Posterior vena cava (tissue), 2 donors: ENCODE measurements at places on chromosomes 16 and 17. TPM values are rescaled to one million over a fixed set of nuclear protein-coding genes. Genes with fewer than 3 reads are reported as not detected.

DNA sequence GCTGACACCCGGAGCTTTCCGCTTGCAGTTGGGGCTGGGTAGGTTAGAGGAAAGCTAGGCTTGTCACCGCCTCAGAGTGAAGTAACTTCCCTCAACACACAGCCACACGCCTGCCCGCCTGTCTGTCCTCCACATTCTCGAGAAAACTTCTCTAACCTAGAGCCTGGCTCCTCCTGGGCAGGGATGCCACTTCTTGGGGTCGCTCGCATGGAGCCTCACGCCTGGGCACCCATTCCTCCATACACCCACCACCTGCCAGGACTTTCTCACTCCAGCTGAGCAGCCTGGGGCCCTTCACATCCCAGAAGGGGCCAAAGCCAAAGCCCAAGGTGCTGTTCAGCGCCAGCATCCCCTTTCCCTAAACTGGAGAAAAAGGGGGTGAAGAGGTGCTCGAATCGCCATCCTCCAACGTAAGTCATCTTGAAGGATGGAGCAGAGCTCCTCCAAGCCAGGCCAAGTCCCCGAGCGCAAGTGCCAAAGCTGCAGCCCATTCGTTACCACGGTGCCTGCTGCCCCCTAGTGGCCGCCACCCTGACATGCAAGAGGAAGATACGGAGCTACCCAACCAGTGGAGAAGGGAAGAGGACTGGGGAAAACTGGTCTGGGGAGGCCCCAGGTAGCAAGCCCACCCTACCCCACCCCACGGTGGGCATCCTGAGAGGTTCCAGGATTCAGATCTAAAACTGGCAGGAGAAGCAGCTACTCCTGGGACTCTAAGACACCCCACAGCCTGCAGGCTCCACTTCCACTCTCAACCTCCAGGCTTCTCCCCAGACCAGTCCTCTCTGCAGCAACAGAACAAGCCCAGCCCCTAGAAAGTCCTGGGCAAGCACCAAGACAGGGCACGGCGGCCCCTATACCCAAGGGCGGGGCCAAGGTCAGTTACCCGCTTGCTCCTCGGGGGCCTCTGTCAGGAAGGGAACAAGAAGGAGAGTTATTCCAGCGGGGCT, 63.1 kb downstream of the MYO18A start:
- DNase-seq, result peak; percentile 96

GRCh38 chr16:25109643-25110042, 1.9 kb upstream of the LCMT1 start:
- peak; percentile 86 for DNase-seq

- no peak for DNase-seq
Observed at GRCh38 chr17:704111-704864, 10.4 kb downstream of the VPS53 start.

DNA sequence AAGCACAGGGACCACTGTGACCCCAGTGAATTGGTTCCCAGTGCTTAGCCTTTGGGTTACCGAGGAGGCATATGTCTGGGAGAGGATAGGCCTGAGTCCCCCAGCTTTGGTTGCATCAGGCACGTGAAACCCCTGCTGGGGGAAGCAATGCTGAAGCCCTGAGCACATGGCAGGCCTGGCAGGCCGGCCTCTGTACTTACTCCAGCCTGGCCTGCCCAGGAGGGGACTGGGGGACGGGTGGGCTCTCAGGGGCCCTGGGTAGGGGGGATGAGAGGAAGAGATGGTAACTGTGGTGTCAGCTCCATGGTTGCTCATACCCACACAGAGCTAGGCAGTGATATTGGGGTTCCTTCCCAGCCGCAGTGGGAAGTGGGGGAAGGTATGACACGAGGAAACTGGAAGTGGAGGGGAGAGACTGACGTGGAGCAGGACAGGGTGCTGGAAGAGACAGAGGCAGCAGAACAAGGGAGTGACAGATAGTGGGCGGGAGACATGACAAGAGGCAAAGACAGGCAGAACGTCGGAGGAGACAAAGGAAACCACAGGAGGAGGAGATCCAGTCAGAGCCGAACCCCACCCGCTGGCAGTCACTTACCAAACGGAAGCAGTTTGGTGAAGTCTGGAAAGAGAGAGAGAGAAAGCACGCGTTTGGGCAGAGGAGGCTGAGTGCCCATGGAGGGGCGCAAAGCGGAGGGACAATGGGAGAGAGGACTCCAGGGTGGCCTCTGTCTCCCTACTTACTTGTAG, 9.1 kb downstream of the TMEM208 start:
- DNase-seq, result no peak

DNA sequence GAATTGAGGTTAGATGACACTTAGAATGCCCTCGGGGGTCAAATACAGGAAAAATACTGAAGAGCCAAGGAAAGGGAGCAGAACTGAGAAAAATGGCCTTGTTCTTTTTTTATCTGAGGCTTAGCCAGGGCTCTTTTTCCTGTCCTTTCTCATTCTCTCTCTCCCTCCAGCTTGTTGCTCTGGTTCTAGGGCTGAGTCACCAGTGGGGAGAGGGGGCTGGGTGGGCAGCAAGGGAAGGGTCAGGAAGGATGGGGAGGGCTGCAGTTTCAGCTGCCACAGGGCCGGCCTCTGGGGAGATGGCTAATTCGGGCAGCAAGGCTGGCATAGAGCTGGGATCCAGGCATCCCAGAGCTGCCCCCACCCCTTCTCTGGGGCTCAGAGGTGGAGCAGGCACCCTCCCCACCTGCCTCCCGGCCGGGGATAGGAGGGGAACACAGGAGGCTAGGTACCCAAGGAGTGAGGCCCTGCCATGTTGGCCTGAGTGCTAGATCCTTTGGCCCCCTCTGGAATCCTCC, 3.9 kb downstream of the ITGA3 start:
- DNase-seq, result no peak

DNA sequence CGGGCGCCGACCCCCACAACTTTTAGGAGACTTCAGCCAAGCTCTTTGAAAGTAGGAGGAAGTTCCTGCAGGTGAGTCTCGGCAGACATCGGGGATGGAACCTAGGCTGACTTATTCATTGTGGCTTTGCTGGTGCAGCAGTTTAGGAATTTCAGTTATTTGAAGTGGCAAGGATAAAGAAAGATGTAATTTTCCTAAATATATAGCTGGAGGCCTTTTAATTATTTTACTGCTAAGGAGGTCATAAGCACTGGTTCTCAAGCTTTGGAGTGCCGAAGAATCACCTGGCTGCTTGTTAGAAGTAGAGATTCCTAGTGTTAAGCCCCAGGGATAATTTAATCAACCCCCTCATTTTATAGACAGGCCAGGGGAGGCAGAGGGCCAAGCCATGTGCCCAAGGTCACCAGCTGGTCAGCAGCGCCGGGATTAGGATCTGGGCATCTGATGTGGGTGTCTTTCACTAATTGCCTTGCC, 28.9 kb upstream of the BCAR1 start:
- no peak for DNase-seq

- no peak for DNase-seq
Observed at GRCh38 chr17:60395508-60396065, 3.7 kb upstream of the USP32 start.

GRCh38 chr17:32970281-32970680, 21.4 kb upstream of the SPACA3 start:
- no peak for DNase-seq

DNA sequence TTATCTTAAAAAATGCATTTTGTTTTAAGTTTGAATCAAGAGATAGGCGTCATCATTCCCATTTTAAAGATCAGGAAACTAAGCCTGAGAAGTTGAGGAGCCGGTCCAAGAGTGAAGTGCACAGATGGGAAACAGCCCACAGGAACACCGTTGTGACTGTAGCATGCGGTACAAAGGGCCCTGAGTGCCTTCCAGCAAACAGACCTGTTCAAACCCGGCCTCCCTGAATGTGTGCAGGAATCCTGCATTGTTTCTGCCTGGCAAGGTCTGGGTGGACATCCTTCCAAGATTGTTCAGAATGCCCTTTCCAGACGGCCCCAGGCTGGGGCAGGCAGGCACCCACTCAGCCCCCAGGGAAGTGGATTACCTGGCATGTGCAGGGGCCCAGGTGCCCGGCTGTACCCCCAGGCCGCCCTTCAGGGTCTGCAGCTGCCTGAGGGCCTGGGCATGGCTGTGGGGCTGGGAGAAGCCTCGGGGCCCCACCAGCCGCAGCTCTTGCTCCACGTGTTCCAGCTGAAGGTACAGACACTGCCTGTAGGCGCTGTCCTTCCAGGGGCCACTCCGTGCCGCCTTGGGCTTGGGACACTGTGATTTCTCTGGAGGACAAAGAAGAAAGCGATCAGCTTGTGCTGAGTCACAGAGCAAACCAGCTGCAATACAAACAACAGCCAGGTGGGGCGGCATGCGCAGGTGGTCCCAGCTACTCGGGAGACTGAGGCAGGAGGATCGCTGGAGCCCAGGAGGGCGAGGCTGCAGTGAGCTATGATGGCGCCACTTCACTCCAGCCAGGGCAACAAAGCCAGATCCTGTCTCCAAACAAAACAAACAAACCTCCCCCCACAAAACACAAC, 45.0 kb upstream of the GCSH start:
- no peak for DNase-seq

GRCh38 chr16:67552476-67552875, 9.8 kb upstream of the CTCF start:
- DNase-seq, result peak; percentile 74

DNA sequence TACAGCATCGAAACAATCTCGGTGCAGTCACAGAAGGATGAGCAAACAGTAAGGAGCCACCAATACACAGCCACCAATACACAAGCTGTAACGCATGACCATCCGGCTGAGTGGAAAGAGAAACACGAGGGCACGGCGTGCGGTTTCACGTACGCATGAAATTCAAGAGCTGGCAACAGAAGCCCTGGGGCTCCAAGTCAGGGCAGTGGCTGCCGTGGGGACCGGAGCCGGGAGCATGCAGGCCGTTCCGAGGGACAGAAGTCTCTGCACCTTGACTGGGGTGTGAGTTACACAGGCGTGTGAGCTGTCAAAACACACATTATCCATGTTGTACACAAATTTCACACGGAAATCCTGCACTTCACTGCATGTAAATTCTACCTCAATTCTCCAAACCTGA, 50.6 kb upstream of the METRNL start:
- peak; percentile 71 for DNase-seq

DNA sequence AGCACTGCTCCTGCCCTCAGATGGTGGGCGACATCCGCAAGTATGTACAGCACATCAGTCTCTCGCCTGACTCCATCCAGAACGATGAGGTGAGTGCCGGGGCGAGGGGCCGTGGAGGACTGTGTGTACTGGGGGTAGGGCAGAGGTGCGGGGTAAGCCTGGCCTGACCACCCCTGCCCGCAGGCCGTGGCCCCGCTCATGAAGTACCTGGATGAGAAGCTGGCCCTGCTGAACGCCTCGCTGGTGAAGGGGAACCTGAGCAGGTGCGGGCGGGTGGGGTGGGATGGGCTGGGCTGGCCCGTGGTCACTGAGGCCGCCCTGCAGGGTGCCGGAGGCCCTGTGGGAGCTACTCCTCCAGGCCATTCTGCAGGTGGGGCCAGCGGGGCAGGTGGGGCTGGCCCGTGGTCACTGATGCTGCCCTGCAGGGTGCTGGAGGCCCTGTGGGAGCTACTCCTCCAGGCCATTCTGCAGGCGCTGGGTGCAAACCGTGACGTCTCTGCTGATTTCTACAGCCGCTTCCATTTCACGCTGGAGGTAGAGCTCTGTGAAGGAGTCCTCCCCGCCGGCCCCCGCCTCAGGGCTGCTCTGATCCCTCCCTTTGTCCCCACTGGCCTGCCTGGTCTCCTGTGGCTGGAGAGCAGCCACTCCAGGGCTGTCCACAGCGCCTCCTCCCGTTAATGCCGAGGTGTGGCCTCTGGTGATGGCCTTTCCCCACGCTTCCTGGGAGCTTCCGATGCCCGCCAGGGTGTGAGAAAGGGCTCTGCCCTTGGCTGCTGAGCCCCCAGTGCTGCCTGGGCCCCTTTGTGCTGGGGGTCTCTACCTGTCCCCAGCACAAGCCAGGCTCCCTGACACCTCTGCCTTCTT, 5.0 kb downstream of the TSR3 start:
- no peak for DNase-seq

DNA sequence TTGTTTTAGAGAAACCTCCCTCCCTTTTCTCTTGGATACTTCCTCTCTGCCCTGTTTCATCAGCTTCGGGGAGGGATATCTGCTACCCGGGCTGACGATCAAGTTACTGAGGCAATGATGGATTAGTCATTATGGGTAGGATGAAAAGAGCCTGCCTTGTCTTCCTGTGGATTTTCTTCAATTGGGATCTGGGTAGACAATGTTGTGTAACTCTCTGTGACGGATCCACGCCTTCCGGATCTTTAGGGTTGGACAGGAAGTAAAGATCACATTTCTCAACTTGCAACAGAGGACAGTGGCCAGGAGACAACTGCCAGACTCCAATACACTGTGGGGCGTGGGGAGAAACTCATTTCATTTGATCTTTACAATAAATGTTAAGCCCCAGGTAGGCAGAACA, 11.3 kb upstream of the CHST6 start:
- no peak for DNase-seq

DNA sequence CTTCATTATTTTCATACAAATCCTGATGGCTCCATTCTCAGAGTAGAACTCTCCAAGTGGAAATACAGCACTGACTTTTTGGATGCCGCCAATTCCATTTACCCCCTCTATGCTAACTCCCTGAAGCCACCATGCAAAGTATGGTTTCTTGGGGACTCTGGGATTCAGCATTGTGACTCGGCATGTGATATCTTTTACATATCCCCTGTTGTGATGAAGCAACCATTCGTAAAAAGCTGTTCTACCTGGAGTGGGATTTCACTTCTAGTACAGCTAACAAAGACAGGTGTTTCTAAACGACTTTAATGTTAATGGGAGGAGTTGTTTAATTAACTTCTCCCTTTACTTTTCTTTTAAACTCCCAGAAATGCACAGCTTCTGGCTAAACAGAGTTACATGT, 533.5 kb downstream of the RBFOX1 start:
- DNase-seq, result no peak

- no peak for DNase-seq
Observed at GRCh38 chr17:79917902-79918484, 78.8 kb upstream of the CBX4 start.

Gene NLRC3
- total RNA-seq, result 1.0 TPM

Gene FAM83G
- 2.8 TPM for total RNA-seq

Gene CAMKK1
- 7.1 TPM for total RNA-seq

Gene COTL1
- total RNA-seq, result 55.0 TPM

Gene XPO6
- 86.9 TPM for total RNA-seq
